ENCODE measurements at places on chromosomes 6 and 20.
A peak's percentile ranks its signal among the peaks of the same experiment; 100 is the strongest.

DNA sequence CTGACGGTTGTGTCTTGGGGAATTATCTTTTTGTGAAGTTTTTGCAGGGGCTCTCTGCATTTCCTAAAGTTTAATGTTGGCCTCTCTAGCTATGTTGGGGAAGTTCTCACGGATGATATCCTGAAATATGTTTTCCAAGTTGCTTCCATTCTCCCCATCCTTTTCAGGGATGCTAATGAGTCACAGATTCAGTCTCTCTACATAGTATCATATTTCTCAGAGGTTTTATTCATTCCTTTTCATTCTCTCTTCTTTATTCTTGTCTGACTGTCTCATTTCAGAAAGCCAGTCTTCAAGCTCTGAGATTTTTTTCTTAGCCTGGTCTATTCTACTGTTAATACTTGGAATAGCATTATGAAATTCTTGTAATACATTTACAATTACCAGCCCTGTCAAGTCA is 61.3 kb downstream of the UNC5CL start:
- H3K27ac ChIP-seq = no peak overlapping the region
- H3K4me3 ChIP-seq = no peak overlapping the region
- H3K4me1 ChIP-seq = no peaks in the 10 kb centered on the region
- H3K36me3 ChIP-seq = no peaks in the 10 kb centered on the region
- peaks cover 49% of the 10 kb centered on the region for H3K27me3 ChIP-seq
- no peak for DNase-seq

GRCh38 chr20:56316051-56316450 is 42.7 kb upstream of the FAM210B start:
- H3K4me1 ChIP-seq = no peaks in the 10 kb centered on the region
- no peak overlapping the region for H3K4me3 ChIP-seq
- peaks cover 4% of the 10 kb centered on the region for H3K27me3 ChIP-seq

DNA sequence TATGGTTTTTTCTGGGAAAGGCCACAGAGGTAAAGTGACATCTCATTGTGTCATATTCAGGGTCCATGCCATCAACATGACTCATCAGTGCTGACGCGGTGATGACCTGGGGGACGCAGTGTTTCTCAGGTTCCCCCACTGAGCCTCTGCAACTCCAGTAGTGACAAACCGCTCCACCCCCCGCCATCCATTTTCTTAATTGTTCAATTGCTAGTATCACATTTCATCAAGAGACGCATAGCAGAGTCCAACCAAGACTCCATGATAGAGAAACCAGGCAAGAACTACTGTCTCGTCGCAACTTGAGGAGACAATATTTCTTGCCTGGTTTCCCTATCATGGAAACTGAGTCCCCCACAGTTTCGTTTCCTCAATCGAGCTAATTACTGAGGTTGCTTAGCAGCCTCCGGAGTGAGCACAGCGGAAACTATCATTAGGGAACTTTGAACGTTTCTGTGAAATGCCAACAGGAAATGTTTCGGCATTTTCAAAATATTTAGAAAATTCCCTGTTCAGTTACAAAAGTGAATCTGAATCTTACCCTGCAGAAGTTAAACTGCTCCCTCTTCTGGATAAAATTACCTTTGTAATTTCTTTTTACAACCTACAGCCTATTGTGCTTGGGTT is 12.2 kb upstream of the SERPINB1 start:
- peaks cover 81% of the 10 kb centered on the region for H3K4me1 ChIP-seq
- peak overlapping the region; percentile 74 for H3K4me3 ChIP-seq
- peaks cover 7% of the 10 kb centered on the region for H3K36me3 ChIP-seq
- peak overlapping the region; percentile 97 for H3K27ac ChIP-seq

- H3K36me3 ChIP-seq = no peaks in the 10 kb centered on the region
- no peak overlapping the region for H3K27ac ChIP-seq
- no peaks in the 10 kb centered on the region for H3K27me3 ChIP-seq
- DNase-seq = no peak
- no peak overlapping the region for H3K4me3 ChIP-seq
- peaks cover 6% of the 10 kb centered on the region for H3K4me1 ChIP-seq
These were observed 44.4 kb upstream of the LOC128125822 start for GRCh38 chr6:63527658-63528514.

DNA sequence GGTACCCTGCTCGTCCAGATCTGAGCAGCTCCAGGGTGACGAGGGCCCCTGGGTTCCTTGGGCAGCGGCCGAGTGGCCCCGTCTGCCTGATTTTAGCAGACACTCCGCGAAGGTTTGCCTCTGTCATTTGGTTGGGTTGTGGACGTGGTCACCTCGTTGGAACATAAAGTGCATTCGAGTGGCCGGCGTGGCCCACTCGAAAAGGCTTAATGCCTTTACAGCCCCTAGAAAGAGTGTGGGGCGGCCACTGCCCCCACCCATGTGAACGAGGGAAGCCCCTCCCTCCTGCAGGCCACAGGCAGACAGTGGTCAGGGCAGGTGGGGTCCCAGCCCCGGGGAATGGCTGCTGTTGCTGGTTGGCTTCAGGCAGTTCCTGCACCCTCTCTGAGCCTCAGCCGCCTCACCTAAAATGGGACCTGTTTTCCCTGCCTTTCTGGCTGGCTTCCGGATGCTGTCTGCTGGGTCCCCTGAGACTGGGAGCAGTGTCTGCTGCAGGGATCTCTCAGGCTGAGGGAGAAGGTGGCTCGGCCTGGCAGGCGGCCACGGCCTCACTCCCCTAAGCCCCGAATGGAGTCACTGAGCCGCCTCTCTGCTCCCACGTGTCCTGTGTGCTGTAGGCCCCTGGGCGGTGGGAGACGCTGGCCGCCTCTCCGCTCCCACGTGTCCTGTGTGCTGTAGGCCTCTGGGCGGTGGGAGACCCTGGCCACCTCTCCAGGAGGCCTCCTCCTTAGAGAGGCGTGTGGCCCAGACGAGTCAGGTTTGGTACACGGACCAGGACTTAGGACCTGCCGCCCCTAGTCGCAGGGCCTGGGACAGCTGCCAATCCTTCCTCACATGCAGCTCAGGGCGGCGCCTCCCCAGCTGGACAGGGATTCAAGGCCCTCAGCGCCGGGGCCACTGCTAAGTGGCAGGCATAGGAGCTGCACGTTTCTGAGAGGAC is 233.0 kb downstream of the ERMARD start:
- DNase-seq = no peak
- H3K27me3 ChIP-seq = peaks cover 3% of the 10 kb centered on the region
- H3K4me1 ChIP-seq = peaks cover 5% of the 10 kb centered on the region

DNA sequence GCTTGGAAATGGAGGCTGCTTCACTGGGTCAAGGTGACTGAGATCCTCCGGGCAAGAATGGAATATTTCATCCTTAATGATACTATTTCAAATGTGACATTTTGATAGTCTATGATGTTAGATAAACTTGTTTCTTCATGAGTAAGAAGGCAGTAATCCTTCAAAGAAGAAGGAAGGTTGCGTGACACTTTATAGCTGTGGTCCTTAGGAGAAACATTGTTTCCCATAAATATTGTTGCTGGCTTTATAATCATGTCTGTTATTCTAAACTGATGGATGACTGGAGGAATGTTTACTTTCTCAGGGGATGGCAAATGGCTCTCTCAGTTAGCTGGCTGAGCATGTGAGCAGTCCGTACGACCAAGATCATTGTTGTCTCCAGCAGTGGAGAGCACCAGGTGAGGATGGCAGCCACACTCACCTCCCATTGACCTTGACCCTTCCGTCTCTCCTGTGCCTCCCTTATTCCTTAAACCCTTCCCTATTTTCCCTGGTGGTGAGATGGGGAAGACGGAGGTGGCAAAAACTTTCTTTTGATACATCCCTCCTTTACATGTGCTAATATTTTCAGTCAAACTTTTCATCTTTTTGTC is 171.2 kb upstream of the OLIG3 start:
- H3K36me3 ChIP-seq = no peaks in the 10 kb centered on the region
- H3K27me3 ChIP-seq = peaks cover 8% of the 10 kb centered on the region
- no peak overlapping the region for H3K4me3 ChIP-seq

DNA sequence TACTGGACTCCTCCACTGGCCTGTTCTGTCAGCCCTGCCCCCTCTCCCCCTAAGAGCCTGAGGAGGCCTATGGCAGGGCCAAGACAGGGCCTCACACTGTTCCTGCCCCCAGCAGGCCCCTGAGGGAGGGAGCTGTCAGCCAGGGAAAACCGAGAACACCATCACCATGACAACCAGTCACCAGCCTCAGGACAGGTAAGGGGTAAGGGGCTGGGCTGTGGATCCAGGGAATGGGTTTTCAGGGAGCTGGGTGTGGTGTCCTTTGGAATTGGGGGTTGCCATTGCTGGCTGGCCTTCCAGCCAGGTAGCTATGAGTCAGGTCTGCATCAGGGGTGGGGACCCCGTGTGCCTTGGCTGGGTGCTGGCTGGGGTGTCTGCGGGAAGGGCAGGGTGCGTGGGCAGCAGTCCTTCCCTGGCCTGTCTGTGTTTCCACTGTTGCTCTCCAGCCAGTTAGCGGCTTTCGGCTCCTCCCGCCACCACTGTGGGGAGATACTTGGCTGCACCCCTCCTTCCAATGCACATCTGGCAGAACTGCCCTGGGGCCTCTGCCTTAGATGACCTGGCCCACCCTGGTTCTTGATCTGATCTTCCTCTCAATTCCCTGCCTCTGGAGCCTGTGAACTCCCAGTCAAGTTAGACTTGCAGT is 3.9 kb downstream of the SLC29A1 start:
- no peak overlapping the region for H3K27ac ChIP-seq
- H3K36me3 ChIP-seq = no peaks in the 10 kb centered on the region
- no peaks in the 10 kb centered on the region for H3K27me3 ChIP-seq
- peaks cover 15% of the 10 kb centered on the region for H3K4me1 ChIP-seq
- H3K4me3 ChIP-seq = no peak overlapping the region

GRCh38 chr6:33202799-33203198 is 1.7 kb upstream of the HSD17B8 start:
- no peak for DNase-seq
- peaks cover 78% of the 10 kb centered on the region for H3K4me1 ChIP-seq
- peak overlapping the region; percentile 50 for H3K4me3 ChIP-seq
- H3K27ac ChIP-seq = no peak overlapping the region

DNA sequence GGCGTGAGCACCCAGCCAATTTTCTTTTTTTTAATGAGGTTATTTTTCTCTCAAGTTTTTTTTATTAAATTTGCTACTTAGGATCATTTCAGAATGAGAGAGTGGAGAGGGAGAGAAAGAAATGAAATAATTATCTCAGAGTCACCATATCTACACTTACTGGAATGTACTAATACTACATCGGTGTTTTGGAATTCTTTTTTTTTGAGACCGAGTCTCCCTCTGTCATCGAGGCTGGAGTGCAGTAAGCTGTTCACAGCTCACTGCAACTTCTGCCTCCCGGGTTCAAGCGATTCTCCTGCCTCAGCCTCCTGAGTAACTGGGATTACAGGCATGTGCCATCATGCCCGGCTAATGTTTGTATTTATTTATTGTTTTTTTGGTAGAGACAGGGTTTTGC is 27.8 kb downstream of the ANKRD6 start:
- no peaks in the 10 kb centered on the region for H3K36me3 ChIP-seq
- DNase-seq = no peak
- H3K27me3 ChIP-seq = no peaks in the 10 kb centered on the region
- H3K4me1 ChIP-seq = no peaks in the 10 kb centered on the region
- H3K27ac ChIP-seq = no peak overlapping the region

GRCh38 chr20:57654363-57654997 is 34.3 kb upstream of the ZBP1 start:
- no peaks in the 10 kb centered on the region for H3K27me3 ChIP-seq
- H3K4me3 ChIP-seq = no peak overlapping the region
- DNase-seq = peak; percentile 55
- H3K36me3 ChIP-seq = peaks cover 69% of the 10 kb centered on the region

DNA sequence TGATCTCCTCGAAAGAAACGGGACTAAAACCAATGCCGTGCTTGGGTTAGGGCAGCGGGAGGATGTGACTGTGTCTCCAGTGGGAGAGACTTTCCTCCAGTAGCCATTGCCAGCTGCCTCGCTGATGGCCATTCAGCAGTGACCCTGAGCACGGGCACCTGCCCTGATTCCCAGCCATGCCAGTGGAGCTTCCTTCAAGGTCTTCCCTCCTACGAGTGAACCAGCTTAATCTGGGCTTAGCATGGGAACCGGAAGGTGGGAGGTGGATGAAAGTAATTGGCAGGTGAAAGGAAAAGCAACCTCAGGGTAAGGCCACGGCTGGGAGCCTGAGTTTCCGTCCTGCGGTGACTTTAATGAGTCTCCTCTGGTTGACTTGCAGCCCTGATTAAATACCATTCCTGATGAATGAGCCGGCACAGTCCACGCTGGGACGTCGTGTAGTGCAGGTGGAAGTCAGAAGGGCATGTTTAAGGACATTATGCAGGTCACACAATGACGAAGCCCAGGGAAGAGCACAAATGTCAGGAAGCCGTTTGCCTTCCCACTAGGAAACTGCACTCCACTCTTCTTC is 813.5 kb downstream of the QKI start:
- H3K36me3 ChIP-seq = no peaks in the 10 kb centered on the region
- no peak overlapping the region for H3K4me3 ChIP-seq
- no peaks in the 10 kb centered on the region for H3K4me1 ChIP-seq
- no peaks in the 10 kb centered on the region for H3K27me3 ChIP-seq
- DNase-seq = no peak
- no peak overlapping the region for H3K27ac ChIP-seq

GRCh38 chr20:22385602-22386305 is 198.6 kb downstream of the FOXA2 start:
- H3K4me3 ChIP-seq = no peak overlapping the region
- H3K4me1 ChIP-seq = peaks cover 10% of the 10 kb centered on the region
- no peaks in the 10 kb centered on the region for H3K36me3 ChIP-seq
- H3K27me3 ChIP-seq = no peaks in the 10 kb centered on the region

DNA sequence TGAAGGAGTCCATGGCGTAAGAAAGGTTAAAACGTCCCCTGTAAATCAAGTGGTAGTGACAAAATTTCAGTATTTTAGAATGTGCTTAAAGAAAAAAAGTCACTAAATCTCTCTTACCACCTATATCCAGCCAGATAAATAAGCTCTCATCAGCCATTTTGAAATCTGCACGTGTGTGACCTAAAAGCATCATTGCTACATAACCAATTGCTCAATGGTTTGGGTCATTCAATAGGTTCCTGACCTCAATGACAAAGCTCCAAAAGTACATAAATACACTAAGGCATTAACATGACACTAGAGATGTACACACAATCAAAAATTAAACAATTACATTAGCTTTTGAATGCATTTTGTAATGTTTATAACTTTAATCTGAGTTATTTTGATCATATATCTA is 272.4 kb downstream of the GMDS start:
- no peaks in the 10 kb centered on the region for H3K36me3 ChIP-seq
- H3K4me1 ChIP-seq = peaks cover 4% of the 10 kb centered on the region
- no peak for DNase-seq
- H3K27ac ChIP-seq = no peak overlapping the region
- H3K27me3 ChIP-seq = no peaks in the 10 kb centered on the region

DNA sequence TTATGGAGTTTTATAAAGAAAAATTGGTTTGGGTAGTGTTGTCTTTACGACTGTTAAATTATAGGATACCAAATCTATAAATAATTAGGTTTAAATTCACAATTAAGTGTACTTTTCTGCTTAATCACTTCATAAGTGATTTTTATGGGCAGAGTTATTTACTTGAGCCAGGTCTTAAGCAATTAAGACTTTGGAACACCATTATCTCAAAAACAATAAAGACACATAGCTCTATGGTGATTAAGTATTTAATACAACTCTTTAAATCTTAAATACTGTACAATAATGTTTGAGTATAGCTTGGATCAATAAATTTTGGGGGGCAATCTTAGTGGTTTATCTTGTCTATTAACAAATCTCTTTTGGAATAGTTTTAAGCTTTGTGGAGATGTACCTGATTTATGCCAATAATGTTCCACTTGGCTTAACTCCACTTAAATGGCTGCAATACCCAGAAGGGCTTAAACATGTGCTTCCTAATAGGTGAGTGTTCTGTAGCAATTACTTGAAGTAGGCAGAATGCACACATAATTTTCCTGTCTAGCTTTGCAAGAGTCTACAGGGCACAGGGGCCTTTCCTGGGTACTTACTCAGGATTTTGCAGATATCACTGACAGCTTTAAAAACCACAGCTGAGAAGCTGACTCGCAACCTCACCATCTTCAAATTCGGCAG is 7.5 kb downstream of the FERMT1 start:
- no peak for DNase-seq
- no peak overlapping the region for H3K4me3 ChIP-seq
- no peak overlapping the region for H3K27ac ChIP-seq
- H3K36me3 ChIP-seq = no peaks in the 10 kb centered on the region

Data from activated B cell treated with CpG ODN at 0.5 μM for 24 hours (primary cell).